ENCODE measurements at places on chromosomes 7 and 10. TPM values are rescaled to one million over a fixed set of nuclear protein-coding genes. Genes with fewer than 3 reads are reported as not detected.
A peak's percentile ranks its signal among the peaks of the same experiment; 100 is the strongest.

The PDZD7 gene
- 0.58 TPM for total RNA-seq

The TRIM73 gene
- total RNA-seq, result 3.7 TPM

The KBTBD2 gene
- 27.4 TPM for total RNA-seq

The GLI3 gene
- total RNA-seq, result 23.1 TPM

The TFR2 gene
- total RNA-seq, result not detected

DNA sequence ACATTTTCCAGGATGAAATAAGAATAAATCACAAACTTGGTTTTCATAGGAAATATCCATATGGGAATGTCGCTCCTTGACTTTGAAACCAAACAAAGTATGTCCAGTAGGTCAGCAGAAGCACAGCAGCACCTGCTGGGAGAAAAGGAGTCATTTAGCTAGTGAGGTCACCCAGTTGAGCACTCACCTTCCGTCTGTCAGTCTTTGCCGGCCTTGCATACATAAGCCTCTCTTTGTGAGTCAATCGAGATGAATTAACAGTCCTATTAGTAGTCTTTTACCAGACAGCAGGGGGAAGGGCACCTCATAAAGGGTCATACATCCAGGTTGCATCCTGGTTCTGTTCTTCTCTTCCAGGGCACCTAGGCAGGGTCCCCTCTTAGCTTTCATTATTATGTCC is 232.5 kb upstream of the FZD1 start:
- no peak for DNase-seq

DNA sequence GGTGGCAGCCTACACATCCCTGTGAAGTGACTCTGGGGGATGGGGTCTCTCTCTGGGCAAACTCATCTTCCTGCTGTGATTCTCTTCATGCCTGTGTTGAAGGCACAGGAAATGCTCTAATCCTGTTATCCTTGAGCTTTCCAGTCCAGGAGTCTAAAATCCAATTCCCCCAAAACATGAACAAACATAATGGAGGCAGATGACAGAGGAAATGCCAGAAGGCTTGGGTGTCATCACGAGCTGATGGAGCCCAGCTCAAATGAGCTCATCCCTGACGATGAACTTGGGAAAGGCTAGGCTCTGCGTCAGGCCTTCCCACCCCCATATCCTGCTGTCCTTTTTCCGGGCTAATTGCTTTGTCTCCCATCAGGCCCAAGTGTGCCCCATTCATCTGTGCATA is 165.9 kb upstream of the PODXL start:
- no peak for DNase-seq

DNA sequence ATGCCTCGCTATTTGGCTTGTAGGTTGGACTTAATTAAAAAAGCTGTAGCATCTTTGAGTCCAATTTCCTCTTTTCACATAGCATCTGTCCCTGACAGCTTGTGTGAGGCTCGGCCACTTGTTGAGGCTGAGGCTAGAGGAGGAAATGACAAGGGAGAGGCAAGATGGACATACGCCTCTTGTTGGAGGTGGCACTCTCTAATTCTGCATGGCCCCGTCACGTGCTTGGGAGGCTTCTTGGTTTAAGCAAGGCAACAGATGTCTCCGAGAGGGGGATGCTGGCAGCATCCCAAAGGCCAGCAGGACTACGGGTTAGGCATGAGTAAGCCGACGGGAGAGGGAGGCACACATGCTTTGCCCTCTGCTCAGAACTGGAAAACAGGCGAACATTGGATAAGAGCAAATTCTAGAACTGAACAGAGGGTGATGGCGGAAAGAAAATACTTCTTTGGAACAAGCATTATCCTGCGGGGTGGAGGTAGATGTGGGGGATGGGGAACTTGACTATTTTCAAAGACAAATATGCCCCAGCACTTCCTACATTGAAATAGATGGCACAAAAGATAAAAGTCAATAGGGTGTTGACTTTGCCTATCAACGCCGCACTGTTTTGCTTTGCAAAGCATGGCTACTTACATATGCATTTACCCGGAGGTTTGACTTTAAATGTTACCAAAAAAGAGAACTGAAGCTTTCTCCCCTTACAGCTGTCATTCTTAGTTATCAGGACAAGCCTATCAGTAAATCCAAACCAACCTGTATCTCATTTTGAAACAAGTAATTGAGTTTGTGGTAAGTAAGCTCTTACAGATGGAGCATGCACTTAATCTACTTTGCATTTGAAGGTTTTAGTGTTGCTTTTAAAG is 94.8 kb downstream of the CHN2 start:
- peak; percentile 41 for DNase-seq

DNA sequence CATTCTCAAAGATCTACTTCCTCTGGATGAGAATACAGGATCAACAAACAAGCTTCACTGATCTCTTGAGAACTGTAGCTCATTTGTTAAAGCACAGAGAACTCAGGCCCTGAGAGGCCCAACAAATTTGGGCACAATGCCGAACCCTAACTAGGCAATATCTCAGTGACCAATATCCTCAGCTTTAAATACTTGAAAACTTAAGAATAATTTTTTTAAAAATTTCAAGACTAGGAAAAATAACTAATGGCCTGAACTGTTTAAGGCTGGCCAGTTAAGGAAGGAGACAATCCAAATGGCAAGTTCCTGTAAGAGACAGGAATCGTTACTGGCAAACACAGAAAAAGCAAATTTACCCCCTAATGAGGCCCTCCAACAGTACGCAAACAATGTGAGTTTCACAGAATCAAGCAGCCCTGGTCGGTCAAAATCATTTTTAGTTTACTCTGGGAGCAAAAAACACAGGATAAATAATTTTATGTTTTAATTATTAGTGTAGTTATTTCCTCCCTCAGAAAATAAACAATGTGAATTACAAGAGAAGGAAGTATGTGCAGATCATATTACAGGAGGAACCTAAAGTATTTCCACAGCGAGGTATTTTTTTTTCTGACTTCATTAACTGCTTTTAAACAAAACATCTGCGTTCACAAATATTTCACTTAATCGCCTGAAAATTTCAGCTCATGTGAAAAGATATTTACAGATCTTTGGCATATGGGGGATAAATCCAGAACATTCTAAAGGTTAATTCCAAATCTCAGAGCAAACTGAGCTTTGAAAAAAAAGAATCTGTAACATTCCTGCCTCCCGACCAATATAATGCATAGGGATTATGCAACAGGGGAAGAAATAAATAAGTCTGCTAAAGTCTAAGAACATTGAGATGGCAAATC is 39.5 kb downstream of the NT5C2 start:
- DNase-seq, result peak; percentile 38

GRCh38 chr7:97430006-97430405 is 301.9 kb upstream of the TAC1 start:
- no peak for DNase-seq

DNA sequence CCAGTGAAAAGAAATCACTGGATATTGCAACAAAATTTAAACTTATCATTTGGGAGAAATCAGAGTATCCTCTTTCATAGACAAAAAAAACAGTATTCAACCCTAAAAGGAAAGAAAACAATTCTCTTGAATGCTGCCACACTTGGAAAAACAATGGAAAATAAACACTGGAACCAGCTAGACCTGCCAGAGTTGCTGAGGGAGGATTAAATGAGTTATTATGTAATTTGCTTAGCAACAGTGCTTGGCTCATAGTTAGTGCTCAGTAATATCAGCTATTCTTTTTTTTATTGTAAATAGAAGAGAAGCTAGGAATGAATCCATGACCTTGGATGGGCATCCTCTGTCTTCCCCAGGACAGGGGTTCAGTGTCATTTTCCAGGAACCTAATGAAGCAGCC is 11.0 kb upstream of the ZNF273 start:
- DNase-seq, result no peak

GRCh38 chr7:23802720-23803397 is 92.8 kb downstream of the STK31 start:
- no peak for DNase-seq

DNA sequence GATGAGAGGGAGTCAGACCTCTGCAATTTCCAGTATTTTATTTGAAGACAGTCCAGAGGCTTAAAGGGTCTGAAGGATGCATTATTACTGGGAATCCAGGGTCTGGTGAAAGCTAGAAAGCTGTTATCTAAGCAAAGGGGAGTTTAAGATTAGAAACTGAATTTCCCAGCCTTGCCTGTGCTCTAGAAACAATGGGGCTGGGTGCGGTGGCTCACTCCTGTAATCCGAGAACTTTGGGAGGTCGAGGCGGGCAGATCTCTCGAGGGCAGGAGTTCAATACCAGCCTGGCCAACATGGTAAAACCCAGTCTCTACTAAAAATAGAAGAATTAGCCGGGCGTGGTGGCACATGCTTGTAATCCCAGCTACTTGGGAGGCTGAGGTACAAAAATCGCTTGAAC is 71.5 kb upstream of the ANLN start:
- no peak for DNase-seq

DNA sequence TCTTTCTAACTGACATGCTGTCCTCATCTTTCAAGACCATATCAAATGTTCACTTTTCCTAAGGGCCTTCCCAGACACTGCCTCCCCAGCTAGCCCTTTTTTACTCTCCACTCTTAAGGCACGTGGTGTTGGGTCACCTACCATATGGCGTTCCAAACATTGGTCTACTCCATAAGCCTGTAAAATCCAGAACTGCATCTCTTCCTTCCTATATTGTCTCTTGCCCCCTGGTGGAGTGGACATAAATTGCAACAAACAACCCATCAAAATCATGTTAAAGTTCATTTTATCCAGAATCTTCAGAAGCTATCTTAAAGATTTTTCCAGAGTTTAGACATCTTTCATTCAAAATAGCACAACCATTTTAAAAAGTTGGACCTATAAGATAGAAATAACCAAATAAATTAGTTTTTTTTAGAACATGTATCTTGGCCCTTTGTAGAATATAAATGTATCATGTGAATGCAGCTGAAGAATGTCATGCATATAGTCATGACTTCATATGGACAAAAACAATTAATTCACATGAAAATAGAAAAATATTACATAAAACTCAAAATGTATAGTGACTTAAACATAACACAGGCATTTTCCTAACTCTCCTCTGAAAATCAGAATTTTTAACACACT is 180.6 kb upstream of the CHRM2 start:
- peak; percentile 46 for DNase-seq

GRCh38 chr10:121990015-121990677 is 1.2 kb downstream of the TACC2 start:
- DNase-seq, result peak; percentile 18

GRCh38 chr7:73707045-73707631 is 12.3 kb downstream of the STX1A start:
- DNase-seq, result peak; percentile 84
